Activated naive CD4-positive, alpha-beta T cell treated with anti-CD3 and anti-CD28 coated beads, Interleukin-2, amount 50 U/mL, for 72 hours (primary cell): ENCODE measurements at places on chromosomes 3 and 15. TPM values are rescaled to one million over a fixed set of nuclear protein-coding genes. Genes with fewer than 3 reads are reported as not detected.
A peak's percentile ranks its signal among the peaks of the same experiment; 100 is the strongest.

Gene CORO2B
- 0.07 TPM for total RNA-seq

Gene ITGA11
- total RNA-seq = 0.27 TPM

Gene CADM2
- not detected for total RNA-seq

Gene GOLGA6D
- total RNA-seq = 0.14 TPM

Gene GABRB3
- not detected for total RNA-seq

Gene ROBO2
- total RNA-seq = not detected

GRCh38 chr3:69433121-69433968, 47.5 kb upstream of the FRMD4B start:
- DNase-seq = no peak

- DNase-seq = no peak
These were observed 124.9 kb downstream of the IGSF11 start for GRCh38 chr3:118909763-118910162.

- DNase-seq = no peak
These were observed 314.7 kb upstream of the CFAP20DC start for GRCh38 chr3:59364496-59364895.

DNA sequence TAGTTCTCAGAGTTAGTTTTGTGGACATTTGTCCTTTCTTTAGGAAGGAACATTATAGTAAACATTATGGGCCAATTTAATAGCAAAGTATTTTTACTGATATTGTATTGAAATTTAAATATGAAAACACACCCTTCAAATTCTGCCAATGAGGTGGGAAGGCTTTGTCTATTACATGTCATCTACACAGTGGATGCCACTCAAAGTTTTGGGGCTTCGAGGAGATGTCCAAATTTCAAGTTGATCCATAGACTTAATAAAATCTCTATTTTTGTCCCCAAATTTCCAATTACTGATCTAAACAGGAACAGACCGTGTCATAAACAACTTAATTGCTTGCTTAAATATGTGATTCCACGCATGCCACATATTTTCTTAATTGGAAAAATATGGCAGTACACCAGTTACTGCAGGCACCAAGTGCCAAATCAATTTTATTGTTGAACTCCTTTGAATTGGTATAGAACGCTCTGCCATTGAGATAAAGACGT, 1.7 kb downstream of the SHOX2 start:
- DNase-seq = no peak

DNA sequence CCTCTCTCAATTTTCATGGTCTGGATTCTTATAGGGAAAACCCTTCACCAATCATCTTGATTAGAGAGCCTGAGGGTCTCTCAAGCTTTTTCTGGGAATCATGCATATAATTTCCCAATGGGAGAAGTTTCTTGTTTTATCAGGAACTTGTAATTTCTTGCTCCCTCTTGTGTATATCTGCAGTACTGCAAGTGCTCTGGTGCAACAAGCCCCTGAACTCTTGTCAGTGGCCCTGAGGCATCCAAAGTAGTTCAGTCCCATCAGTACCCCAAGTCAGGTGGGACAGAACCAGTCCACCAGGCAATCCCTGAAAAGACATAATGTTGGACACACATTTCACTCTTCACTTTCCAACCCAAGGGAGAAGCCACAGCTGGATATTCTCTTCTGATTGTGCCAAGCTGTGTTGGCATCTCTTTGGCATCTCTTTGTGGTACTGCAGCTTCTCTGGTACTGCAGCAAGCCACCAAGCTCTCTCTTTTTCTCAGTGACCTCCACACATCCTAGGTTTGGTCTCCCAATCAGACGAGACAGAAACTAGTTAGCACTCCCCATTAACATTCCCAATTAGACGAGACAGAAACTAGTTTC, 214.5 kb downstream of the ZIC4 start:
- peak; percentile 2 for DNase-seq

DNA sequence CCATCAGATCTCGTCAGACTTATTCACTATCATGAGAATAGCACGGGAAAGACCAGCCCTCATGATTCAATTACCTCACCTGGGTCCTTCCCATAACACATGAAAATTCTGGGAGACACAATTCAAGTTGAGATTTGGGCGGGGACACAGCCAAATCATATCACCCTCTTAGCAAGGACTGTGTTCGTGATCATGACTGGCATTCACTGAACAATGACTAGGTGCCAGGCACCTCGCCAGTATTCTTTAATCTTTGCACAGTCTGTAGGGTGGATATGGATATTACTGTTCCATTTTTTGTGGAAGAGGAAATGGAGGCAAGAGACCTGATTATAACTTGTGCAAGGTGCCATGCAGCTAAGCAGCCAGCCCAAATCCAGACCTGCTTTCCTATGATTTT, 77.5 kb downstream of the IGF1R start:
- DNase-seq = no peak

DNA sequence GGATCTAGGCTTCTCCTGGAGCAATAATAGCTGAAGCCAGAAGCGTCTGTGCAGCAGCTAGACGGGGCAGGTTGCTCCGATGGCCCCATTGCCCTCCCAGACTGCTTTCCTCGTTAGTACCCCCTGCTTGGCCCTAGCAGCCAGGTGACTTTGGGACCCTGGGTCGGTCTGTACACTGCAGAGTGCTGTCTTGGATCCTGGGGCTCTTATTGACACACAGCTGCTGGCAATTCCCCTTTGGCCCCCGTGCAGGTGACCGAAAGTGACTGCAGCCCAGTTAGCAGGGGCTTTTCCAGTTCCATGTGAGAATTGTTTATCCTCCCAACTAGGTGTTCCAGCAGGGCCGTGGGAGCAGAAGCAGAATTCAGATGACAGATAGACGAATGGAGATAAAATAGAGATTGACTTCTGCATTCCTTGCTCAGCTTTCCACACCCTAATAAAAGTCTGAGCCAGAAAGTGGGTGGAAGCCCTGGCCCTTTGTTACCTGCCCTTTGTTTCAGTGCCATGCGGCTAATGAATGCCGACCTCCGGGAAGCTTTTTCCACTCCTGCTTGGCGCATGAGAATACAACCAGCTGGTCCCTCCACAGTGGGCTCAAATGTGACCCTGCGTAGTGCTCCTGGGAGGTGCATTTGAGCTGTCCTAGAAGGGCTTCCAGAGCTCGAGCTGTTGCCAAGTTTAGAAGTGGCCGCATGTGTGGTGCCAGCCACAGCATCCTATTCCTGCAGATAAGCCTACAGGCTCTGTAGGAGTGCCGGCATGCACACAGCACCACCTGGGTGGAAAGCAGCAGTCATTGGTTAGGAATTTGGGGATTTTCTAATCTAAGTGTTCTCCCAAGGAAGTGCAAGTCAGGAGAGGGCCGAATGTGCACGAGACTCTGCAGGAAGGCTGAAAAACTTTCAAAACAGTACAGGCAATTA, 94.4 kb downstream of the SLCO3A1 start:
- no peak for DNase-seq

- peak; percentile 63 for DNase-seq
These were observed 37.3 kb downstream of the ANP32A start for GRCh38 chr15:68783226-68784058.

- DNase-seq = no peak
These were observed 29.6 kb downstream of the DCLK3 start for GRCh38 chr3:36734742-36735141.

GRCh38 chr15:100601163-100601562, 821 bp downstream of the LINS1 start:
- DNase-seq = no peak

DNA sequence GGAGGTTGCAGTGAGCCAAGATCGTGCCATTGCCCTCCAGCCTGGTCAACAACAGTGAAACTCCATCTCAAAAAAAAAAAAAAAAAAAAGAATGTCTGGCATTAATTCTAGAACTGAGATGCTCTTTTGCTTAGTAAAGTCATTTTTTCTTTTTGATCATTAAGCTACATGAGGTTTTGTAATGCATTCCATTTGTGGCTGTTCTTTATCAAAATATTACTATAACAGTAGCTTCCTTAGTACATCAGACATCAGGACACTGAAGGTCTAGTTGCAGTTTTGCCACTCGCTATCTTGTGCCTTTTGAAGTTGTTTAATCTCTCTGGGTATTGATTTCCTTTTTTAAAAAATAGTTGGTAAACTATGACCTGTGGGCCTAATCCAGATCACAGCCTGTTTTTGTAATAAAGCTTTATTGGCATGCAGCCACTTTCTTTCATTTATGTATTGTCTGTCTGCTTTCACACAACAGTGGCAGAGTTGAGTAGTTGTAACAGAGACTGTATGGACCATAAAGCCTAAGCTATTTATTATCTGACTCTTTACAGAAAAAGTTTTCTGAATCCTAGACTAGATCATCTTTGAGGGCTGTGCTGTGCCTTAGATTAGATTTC, 76.6 kb downstream of the SLC25A26 start:
- DNase-seq = no peak

GRCh38 chr3:159837725-159838124, 150.9 kb upstream of the IL12A start:
- DNase-seq = no peak

- DNase-seq = no peak
These were observed 47.1 kb downstream of the CRTC3 start for GRCh38 chr15:90576711-90577389.

GRCh38 chr3:30544812-30545211, 61.6 kb upstream of the TGFBR2 start:
- DNase-seq = no peak

GRCh38 chr3:129605203-129605921, 1.1 kb downstream of the PLXND1 start:
- DNase-seq = no peak

GRCh38 chr3:159128628-159129027, 326.8 kb downstream of the MFSD1 start:
- no peak for DNase-seq

GRCh38 chr3:46299608-46300460, 54.1 kb upstream of the CCR2 start:
- DNase-seq = no peak

DNA sequence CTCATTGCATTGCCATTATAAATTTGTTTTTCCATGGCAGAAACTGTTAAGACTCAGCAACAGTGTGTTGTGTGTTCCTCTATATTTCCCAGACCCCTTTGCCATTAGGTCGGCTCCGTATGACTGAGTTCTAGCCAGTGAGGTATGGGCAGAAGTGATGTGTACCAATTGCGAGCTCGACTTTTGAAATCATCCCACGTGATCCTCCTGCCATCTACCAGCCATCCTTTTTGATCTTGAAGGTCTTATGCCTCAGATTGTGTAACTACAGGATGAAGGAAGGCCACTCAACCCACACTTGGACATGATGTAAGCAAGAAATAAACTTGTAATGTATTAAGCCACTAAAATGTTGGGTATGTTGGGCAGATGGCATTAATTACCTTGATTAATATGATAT, 562.3 kb downstream of the PDCD6IP start:
- no peak for DNase-seq

DNA sequence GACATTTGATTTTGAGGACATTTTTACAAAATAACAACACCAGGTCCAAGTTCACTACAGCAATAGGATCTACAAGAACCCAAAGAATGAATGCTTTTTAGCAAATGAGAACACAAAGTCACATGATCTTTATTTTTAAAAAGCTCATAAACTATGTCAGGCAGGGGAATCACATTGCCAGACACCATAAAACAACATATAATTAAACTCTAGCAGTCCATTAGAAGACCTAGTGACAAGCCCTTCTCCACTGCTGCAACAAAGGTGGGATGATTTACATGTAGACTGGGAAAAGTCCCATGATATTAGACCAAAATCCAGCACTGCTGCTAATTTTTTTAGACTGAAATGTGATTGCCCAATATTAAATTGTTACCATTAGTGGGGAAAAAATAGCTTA, 92.6 kb downstream of the FHIT start:
- no peak for DNase-seq

GRCh38 chr3:149009732-149010131, 18.4 kb downstream of the GYG1 start:
- no peak for DNase-seq

- no peak for DNase-seq
These were observed 82.7 kb downstream of the TLE3 start for GRCh38 chr15:70014860-70015490.
